ENCODE measurements at places on chromosomes 11 and 22. TPM values are rescaled to one million over a fixed set of nuclear protein-coding genes. Genes with fewer than 3 reads are reported as not detected.

GRCh38 chr11:118834427-118835028, 43.6 kb upstream of the DDX6 start:
- no peaks in the 10 kb centered on the region for H3K36me3 ChIP-seq
- peak overlapping the region; percentile 22 for H3K4me3 ChIP-seq
- peaks cover 4% of the 10 kb centered on the region for H3K4me1 ChIP-seq
- no peak overlapping the region for H3K27ac ChIP-seq
- no peak for DNase-seq

DNA sequence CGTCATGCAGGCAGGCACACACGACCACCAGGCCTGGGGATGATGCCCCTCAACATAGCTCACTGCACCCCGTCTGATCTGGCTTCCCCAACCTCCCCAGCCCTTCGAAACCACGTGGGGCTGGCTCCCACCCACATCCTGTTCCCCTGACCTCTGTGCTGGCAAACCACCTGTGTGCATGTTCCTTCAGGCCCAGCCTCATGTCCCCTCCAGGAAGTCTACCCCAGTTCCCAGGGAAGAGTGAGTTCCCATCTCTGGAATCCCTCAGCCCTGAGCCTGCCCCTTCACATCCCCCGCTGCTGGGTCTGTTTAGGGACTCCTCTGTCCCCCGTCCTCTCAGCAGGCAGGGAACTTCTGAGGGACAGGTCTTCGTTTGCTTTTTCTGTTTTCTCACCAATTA, 7.1 kb downstream of the SLC7A4 start:
- peak overlapping the region; percentile 11 for H3K27ac ChIP-seq
- DNase-seq: no peak
- peaks cover 12% of the 10 kb centered on the region for H3K4me1 ChIP-seq
- H3K27me3 ChIP-seq: no peaks in the 10 kb centered on the region

DNA sequence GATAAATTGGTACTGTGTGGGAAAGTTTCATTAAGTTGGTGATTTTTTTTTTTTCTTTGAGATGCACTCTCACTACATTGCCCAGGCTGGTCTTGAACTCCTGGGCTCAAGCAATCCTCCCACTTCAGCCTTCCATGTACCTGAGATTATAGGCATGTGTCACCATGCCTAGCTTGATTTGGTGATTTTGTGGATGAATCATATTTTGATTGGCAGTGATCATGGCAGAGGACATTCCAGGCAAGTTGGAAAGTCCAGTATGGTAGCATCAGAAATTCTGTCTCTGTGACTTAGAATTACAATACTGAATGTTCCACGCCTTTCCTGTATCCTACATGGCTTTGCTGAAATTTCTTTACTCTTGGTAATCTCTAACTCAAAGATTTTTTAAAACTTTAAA, 49.4 kb downstream of the HORMAD2 start:
- H3K4me3 ChIP-seq: no peak overlapping the region
- H3K27ac ChIP-seq: no peak overlapping the region
- no peaks in the 10 kb centered on the region for H3K27me3 ChIP-seq

DNA sequence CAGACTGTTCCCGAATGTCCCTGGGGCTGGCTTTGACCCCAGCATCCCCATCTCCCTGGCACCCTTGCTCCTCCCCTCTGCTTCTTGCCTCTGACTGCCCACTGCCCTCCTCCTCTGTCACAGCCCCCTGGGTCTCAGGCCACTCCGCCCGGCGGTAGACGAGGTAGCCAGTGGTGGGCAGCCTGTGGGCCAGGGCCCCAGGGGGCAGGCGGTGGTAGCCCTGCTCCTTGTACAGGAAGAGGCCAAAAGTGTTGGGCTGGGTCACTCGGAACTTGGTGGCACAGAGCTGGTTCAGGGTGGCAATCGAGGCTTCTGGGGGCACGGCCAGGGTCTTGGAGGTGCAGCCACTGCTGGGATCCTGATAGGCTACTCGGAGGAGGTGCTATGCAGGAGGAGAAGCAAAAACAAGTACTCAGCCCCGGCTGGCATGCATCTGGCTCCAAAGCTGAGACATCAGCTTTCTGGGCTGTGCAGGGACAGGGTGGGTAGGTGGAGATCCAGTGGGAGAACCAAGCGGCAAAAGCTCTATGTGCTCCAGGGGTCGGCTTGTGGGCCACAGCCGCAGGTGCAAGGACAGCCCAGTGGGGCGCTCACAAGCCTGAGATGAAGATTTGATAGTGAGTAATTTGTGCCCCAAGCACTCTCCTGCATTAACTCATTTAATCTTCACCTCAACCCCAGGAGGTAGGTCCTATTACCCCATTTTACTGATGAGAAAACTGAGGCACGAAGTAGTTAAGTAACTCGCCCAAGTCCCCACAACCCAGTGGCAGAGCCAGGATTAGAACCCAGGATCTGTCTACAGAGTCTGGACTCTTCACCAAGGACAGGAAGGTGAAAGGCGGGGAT, 3.6 kb downstream of the RIN1 start:
- no peaks in the 10 kb centered on the region for H3K36me3 ChIP-seq
- no peaks in the 10 kb centered on the region for H3K27me3 ChIP-seq
- DNase-seq: no peak
- H3K4me1 ChIP-seq: peaks cover 29% of the 10 kb centered on the region

- H3K27ac ChIP-seq: no peak overlapping the region
- H3K4me1 ChIP-seq: peaks cover 15% of the 10 kb centered on the region
- no peak overlapping the region for H3K4me3 ChIP-seq
- DNase-seq: no peak
- no peaks in the 10 kb centered on the region for H3K27me3 ChIP-seq
- H3K36me3 ChIP-seq: no peaks in the 10 kb centered on the region
These were observed 45.4 kb downstream of the IGF2 start for GRCh38 chr11:2093575-2094353.

Gene MUC15
- not detected for total RNA-seq

All from naive thymus-derived CD4-positive, alpha-beta T cell (primary cell).